Tibial nerve (tissue), 4 donors: ENCODE measurements at places on chromosomes 1 and 21.

- no peaks in the 10 kb centered on the region for H3K36me3 ChIP-seq
- peaks cover 49% of the 10 kb centered on the region for H3K4me1 ChIP-seq
- no peak overlapping the region for H3K4me3 ChIP-seq
- peak; percentile 94 for DNase-seq
- peak overlapping the region; percentile 99 for H3K27ac ChIP-seq
Measured at GRCh38 chr1:182143825-182144645, 82.5 kb upstream of the ZNF648 start.

DNA sequence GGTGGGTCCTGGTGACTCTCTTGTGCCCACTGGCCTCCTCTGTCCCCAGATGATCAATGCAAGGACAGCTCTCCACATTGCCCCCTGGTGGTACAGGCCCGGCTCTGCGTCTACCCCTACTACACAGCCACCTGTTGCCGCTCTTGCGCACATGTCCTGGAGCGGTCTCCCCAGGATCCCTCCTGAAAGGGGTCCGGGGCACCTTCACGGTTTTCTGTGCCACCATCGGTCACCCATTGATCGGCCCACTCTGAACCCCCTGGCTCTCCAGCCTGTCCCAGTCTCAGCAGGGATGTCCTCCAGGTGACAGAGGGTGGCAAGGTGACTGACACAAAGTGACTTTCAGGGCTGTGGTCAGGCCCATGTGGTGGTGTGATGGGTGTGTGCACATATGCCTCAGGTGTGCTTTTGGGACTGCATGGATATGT, 10.8 kb downstream of the ADAMTSL4 start:
- H3K27me3 ChIP-seq = no peaks in the 10 kb centered on the region

- peak overlapping the region; percentile 26 for H3K27ac ChIP-seq
- peaks cover 8% of the 10 kb centered on the region for H3K36me3 ChIP-seq
- DNase-seq = peak; percentile 63
- no peaks in the 10 kb centered on the region for H3K27me3 ChIP-seq
- H3K4me1 ChIP-seq = peaks cover 22% of the 10 kb centered on the region
Measured at GRCh38 chr1:161305867-161306519, 3.8 kb downstream of the MPZ start.

DNA sequence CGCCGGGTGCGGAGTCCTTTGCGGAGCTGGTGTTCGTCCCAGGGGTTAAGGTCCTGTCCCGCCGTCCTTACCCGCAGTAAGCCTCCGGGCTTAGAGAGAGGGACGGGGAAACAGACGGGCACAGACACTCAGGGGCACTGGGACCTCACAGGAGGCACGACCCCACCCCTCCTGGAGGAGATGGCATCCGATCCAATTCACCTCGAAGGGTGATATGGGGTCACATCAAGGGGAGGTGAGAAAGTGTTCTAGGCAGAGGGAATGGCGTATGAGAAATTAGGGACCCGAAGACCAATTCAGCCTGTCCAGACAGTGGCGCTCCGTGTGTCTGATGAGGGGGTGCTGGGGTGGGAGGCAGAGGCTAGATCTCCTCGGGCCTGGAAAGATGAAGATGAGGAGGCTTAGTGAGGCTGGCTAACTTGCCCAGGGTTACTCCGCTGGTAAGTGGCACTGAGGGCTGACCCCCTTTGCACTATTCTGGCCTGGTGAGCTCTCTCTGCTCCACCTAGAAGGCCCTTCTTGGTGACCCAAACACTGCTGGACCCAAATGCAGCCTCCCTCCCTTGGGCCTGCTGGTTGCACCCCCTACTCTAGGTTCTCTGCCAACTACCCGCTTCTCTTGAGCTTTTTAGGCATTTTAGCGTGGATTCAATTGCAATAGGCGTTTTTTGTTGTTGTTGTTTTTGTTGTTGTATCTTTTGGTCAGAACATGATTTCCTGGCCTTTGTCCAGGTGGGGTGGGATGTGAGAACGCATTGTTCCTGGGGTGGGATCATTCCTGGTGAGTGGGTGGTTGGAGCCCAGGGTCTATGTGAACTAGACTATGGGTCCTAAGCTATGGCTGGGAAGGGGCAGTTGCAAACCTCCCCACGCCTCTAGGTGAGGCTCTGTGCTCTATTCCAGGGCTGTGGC, 12.3 kb downstream of the BTBD19 start:
- peak overlapping the region; percentile 96 for H3K27ac ChIP-seq
- no peaks in the 10 kb centered on the region for H3K36me3 ChIP-seq
- no peak for DNase-seq
- peaks cover 54% of the 10 kb centered on the region for H3K4me1 ChIP-seq
- no peaks in the 10 kb centered on the region for H3K27me3 ChIP-seq

DNA sequence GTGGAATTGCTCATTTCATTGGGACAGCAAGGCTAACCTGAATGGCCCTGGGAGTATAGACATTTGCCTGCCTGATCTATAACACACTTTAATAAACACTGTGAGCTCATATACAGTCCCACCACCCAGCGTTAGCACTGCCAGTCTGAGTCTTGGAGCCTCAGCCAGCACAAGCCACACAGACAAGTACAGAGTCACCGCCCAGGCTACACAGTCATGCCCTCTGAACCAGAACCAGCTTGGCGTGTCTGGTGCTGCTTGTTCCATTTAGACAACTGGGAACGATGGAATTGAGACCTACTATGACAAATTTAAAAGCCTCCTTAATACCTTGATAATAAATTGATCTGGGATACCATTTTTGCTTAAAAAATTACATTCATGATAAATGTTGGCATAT, 31.6 kb downstream of the NID1 start:
- DNase-seq = no peak
- H3K4me1 ChIP-seq = peaks cover 23% of the 10 kb centered on the region

DNA sequence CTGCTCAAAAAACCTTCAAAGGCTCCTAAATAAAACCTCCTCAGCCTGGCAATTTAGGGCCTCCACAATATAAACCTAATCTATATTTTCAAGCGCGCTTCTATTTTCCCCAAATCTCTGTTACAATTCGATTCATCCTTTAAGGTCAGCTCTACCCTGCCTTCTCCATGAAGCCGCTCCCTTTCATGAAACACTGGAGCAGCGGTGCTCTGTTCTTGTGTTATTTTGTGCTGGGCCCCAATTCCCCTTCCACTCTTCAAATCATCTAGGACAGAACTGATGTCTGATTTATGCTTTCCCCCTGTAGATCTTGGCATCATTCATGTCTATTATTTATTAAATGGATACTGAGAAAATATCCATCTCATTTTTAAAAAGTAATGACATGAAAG, 6.9 kb downstream of the ERRFI1 start:
- peaks cover 28% of the 10 kb centered on the region for H3K4me1 ChIP-seq
- no peak for DNase-seq
- H3K27ac ChIP-seq = peak overlapping the region; percentile 28
- no peaks in the 10 kb centered on the region for H3K27me3 ChIP-seq
- no peak overlapping the region for H3K4me3 ChIP-seq
- peaks cover 5% of the 10 kb centered on the region for H3K36me3 ChIP-seq

DNA sequence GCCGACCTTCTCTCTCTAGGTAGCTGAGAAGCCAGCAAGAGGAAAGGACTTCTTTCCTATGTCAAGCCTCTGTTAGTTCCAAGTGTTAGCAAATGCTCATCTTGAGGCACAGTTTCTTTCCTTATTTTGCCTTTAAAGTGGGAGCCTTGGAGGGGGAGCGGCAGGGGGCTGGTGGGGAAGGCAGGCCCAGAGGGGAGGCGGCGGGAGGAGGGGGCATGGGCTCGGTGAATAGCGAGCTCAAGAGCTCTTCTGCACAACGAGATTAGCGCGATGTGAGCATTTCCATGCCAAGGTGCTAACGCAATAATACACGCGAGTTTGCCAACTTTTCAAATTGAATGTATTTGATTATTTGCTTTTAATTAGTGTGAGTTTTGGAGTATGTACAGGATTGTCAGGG, 372.6 kb downstream of the RPS6KC1 start:
- H3K4me1 ChIP-seq = no peaks in the 10 kb centered on the region
- no peak for DNase-seq
- no peak overlapping the region for H3K4me3 ChIP-seq
- no peak overlapping the region for H3K27ac ChIP-seq

DNA sequence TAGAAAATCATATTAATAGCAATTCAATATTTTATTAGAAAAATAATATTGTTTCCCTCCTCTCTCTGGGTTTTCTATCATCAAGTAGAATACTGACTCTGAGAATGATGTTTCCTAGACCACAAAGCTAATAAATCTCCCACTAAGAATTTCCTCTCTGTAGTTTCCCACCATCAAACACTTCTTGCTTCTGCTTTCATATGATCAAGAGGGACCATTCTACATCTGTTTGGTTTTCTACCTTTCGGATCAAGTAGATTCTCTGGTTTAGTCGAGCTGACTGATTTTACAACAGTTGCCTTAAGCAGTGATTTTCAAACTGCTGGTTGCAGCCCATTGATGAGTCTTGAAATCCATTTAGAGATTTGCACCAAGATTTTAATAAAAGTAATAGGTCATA, 240.2 kb upstream of the PTBP2 start:
- no peak overlapping the region for H3K4me3 ChIP-seq
- H3K36me3 ChIP-seq = no peaks in the 10 kb centered on the region
- no peaks in the 10 kb centered on the region for H3K27me3 ChIP-seq
- H3K27ac ChIP-seq = no peak overlapping the region
- DNase-seq = no peak

DNA sequence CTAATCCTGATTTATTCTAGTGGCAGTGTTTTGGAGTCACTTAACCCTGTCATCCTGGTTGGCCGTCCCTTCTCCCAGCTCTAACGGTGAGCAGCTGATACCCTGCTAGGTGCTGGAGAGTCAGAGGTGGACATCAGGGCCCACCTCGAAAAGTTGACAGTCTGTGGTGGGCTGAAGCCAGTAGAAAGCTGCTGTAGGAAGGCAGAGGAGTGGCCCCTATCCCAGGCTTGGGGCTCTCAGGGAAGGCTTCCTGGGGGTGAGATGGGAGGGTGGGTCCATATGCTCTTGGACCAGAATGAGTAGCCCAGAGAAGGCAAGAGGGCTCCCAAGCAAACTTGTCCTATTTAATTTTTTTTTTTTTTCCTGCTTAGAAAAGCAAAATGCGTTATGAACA, 475 bp upstream of the RPL5 start:
- DNase-seq = no peak
- H3K4me3 ChIP-seq = no peak overlapping the region
- H3K4me1 ChIP-seq = peaks cover 22% of the 10 kb centered on the region
- H3K36me3 ChIP-seq = peaks cover 6% of the 10 kb centered on the region

DNA sequence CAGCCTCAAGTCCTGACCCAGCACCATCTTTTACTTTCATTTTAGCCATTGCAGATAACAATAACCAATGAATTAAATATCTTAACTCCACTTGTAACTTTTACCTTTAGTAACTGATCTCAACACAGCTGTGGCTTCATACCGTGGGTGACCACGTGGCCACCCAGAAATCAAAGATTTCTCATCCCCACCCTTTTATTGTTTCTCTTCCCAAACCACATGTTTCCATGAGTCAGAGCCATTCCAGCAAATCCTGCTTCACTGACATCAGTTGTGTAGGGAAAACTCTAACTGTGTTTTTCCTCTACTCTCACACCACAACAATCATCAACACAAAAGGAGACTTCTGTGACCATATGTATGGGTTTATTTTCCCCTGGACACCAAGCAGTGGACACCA, 25.1 kb upstream of the BRDT start:
- H3K4me3 ChIP-seq = no peak overlapping the region
- H3K36me3 ChIP-seq = no peaks in the 10 kb centered on the region
- no peaks in the 10 kb centered on the region for H3K27me3 ChIP-seq
- H3K4me1 ChIP-seq = peaks cover 2% of the 10 kb centered on the region
- H3K27ac ChIP-seq = no peak overlapping the region
- no peak for DNase-seq

GRCh38 chr1:209784265-209785169, at the start of gene C1orf74:
Gene C1orf74 (minus strand): TSS chr1:209784559. CDS start chr1:209783634, 925 bp downstream.
- H3K4me1 ChIP-seq = peaks cover 17% of the 10 kb centered on the region
- no peaks in the 10 kb centered on the region for H3K36me3 ChIP-seq
- peak within 1 kb of the TSS; percentile 91 for H3K27ac ChIP-seq
- H3K4me3 ChIP-seq = peak within 1 kb of the TSS; percentile 54

DNA sequence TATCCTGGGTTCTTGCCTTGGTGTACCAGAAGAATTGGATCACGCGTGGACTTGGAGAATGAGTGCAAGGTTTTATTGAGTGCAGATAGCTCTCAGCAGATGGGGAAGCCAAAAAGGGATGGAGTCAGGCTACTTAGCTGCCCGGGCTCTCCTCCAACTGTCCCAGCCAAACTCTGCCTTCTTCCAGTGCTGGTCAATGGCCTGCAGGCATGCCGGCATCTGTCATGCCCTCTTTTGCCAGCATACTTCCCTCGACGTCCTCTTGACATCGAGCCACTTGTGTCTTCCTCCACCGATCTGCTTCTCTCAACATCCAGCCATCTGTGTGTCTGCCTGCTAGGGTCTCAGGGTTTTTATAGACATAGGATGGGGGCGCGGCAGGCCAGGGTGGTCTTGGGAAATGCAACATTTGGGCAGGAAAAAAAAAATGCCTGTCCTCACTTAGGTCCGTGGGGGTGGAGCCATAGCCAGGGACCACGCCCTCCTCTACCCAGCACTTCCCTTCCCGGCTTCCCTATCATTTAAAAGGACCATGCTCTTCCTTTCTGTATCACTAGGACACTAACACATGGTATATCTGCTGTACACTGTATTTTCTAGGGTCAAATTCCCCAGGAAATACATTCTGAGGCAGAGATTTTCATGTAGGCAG, 47.0 kb upstream of the BCAR3 start:
- no peaks in the 10 kb centered on the region for H3K36me3 ChIP-seq
- H3K4me1 ChIP-seq = no peaks in the 10 kb centered on the region
- no peak overlapping the region for H3K4me3 ChIP-seq
- no peak overlapping the region for H3K27ac ChIP-seq
- no peaks in the 10 kb centered on the region for H3K27me3 ChIP-seq

- no peaks in the 10 kb centered on the region for H3K36me3 ChIP-seq
- no peaks in the 10 kb centered on the region for H3K27me3 ChIP-seq
- peaks cover 28% of the 10 kb centered on the region for H3K4me1 ChIP-seq
- peak; percentile 68 for DNase-seq
Measured at GRCh38 chr1:923131-923990, at the start of gene SAMD11. Gene SAMD11 (plus strand): TSS chr1:923923. CDS start chr1:924432, 509 bp downstream.

DNA sequence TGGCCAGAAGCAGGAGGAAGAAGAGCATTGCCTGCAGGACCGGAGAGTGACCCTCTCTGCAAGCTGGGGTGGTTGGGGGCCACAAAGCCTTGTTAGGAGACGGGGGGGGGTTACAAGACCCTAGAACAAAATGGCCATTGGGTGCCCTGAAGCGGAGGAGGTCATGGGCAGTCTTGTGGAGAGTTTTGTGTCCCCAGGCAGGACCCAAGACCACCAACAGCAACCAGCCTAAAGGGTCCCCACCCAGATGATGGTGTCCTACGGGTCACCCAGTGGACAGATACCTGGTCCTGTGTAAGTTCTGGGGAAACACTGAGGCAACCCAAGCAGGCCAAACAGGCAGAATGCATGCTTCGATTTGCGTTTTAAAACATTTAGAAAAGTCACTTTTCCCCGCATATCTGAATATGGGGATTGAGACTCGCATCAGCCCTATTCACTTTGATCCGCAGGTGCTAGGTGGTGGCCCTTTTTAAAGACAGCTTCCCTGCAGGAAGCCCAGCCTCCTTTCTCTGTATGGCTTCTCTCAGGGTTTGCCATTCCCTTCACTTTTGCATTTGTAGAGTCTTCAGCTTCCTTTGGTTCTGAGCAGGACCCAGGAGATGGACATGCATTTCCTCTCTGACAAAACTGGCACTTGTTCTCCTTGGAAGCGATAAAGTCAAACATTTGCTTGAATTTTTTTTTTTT, 21.1 kb downstream of the GNG4 start:
- no peak for DNase-seq
- no peak overlapping the region for H3K4me3 ChIP-seq
- H3K27me3 ChIP-seq = no peaks in the 10 kb centered on the region
- H3K36me3 ChIP-seq = no peaks in the 10 kb centered on the region
